ENCODE measurements at places on chromosomes 11 and 22. TPM values are rescaled to one million over a fixed set of nuclear protein-coding genes. Genes with fewer than 3 reads are reported as not detected.
A peak's percentile ranks its signal among the peaks of the same experiment; 100 is the strongest.

Gene MAJIN
- total RNA-seq, result 0.15 TPM

- no peak overlapping the region for H3K4me3 ChIP-seq
- peaks cover 8% of the 10 kb centered on the region for H3K27me3 ChIP-seq
- H3K36me3 ChIP-seq, result peaks cover 16% of the 10 kb centered on the region
- no peaks in the 10 kb centered on the region for H3K4me1 ChIP-seq
Observed at GRCh38 chr11:72511393-72512047, 77.2 kb upstream of the CLPB start.

- peaks cover 20% of the 10 kb centered on the region for H3K36me3 ChIP-seq
- no peak for DNase-seq
- H3K27me3 ChIP-seq, result no peaks in the 10 kb centered on the region
- peak overlapping the region; percentile 50 for H3K27ac ChIP-seq
- peaks cover 49% of the 10 kb centered on the region for H3K4me1 ChIP-seq
Observed at GRCh38 chr11:14768526-14769188, 123.4 kb downstream of the CYP2R1 start.

- H3K36me3 ChIP-seq, result no peaks in the 10 kb centered on the region
- H3K4me3 ChIP-seq, result no peak overlapping the region
- H3K4me1 ChIP-seq, result peaks cover 33% of the 10 kb centered on the region
- no peak for DNase-seq
- peaks cover 3% of the 10 kb centered on the region for H3K27me3 ChIP-seq
Observed at GRCh38 chr11:122758339-122758738, 80.0 kb upstream of the CRTAM start.

DNA sequence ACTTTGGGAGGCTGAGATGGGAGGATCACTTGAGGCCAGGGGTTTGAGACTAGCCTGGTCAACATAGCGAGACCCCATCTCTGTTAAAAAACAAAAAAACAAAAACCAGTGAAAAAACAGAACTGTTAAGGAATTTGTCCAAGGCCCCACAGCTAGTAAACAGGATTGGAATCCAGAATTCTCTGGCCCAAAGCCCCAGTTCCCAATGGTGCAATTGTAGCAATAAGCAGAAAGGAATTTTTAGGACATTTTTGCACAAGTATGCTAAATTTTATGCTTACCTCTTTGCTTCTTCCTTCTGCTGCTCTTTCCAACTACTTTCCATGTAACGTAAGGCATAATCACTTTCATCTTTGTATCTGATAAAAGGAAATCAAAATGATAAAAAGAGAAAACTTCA lies 11.6 kb downstream of the MISFA start:
- no peaks in the 10 kb centered on the region for H3K27me3 ChIP-seq
- no peak overlapping the region for H3K4me3 ChIP-seq
- no peak for DNase-seq

DNA sequence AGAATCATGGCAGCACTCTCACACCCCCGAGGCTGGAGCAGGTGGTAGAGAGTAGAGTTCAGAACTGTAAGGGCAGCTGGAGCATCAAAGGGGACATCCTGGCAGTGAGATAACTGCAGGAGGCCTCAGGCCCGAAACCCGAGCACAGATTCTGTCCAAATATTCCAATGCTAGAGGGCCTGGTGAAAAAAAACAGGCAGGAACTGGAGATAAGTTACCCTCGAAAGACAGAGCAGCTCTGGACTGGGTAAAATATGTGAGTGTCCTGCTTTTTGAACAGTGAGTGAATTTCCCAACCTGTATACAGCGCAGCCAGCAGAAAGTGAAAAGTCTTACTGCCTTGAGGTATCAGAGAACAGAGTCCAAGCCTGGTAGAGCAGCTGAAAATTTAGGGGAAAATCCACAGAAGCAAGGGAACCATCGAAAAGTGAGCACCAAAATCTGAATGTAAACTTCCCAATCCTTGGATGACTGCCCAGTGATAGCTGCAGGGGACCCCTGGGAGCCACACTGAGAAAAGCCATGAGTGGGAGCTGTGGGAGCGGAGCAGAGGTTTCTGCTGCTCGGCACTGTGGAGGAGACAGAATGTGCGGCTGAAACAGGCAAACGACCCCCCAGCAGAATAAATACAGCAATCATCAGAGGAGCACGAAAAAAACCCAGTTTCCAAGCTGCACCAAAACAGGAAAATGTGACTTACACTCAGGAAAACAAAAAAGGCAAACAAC lies 50.6 kb downstream of the WNT11 start:
- H3K4me1 ChIP-seq, result peaks cover 26% of the 10 kb centered on the region
- no peak overlapping the region for H3K4me3 ChIP-seq
- no peak for DNase-seq
- H3K27ac ChIP-seq, result no peak overlapping the region
- H3K36me3 ChIP-seq, result no peaks in the 10 kb centered on the region
- peaks cover 35% of the 10 kb centered on the region for H3K27me3 ChIP-seq

All from activated CD4-positive, alpha-beta memory T cell treated with anti-CD3 and anti-CD28 coated beads, Interleukin-2, amount 10 ng/mL, durations not matched to agents 7 days and 5 days (primary cell).